ENCODE measurements at places on chromosomes 12 and 14. TPM values are rescaled to one million over a fixed set of nuclear protein-coding genes. Genes with fewer than 3 reads are reported as not detected.

DNA sequence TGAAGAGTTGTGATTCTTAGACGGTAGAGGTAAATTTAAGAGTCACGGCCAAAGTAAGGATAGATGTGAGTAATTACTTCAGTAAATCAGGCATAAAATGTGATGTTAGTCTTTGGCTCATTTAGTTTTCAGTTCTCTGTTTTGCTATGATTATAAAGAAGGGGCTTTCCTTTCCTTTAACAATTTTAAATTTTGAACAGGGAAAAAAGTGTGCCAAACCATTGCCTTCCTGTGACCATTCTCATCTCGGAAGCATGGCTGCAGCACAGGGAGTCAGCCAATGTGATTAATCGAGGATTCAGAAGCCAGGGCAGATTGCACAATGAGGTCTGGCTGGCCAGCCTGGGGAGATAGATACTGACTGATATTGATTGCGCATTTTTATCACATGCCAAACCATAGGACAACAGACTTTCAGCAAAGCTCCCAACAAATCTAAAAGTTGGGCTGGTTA lies 480.2 kb upstream of the PRICKLE1 start:
- DNase-seq, result peak; percentile 54
- no peaks in the 10 kb centered on the region for H3K36me3 ChIP-seq
- no peak overlapping the region for H3K27ac ChIP-seq
- H3K4me1 ChIP-seq, result peaks cover 2% of the 10 kb centered on the region
- H3K4me3 ChIP-seq, result no peak overlapping the region

ANKRD33 gene
- not detected for total RNA-seq

ACOT6 gene
- not detected for total RNA-seq

C1QL4 gene
- not detected for total RNA-seq

DBX2 gene
- total RNA-seq, result 0.27 TPM

GRCh38 chr12:46391630-46392029 lies 19.1 kb upstream of the SLC38A2 start:
- no peak overlapping the region for H3K4me3 ChIP-seq
- DNase-seq, result no peak
- H3K36me3 ChIP-seq, result no peaks in the 10 kb centered on the region
- no peaks in the 10 kb centered on the region for H3K27me3 ChIP-seq
- H3K4me1 ChIP-seq, result peaks cover 2% of the 10 kb centered on the region
- no peak overlapping the region for H3K27ac ChIP-seq

DNA sequence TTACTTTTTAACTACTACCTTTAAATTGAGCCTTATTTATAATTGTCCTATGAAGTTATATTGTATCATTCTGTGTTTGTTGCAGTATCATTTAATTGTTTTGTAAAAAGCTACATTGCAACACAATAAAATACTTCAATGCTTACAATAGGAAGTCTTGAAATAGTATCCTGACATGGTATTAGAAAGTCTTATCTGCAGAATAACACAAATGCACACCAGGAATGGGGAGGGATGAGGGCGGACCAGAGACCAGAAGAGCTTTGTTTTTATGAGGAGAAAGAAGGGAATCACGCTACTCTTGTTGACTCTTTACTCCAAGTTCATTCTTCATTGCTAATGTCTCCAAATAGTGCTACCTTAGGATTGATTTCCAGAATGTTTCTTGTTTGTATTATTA lies 120.2 kb downstream of the MON2 start:
- no peak for DNase-seq
- no peaks in the 10 kb centered on the region for H3K36me3 ChIP-seq
- no peak overlapping the region for H3K4me3 ChIP-seq
- H3K4me1 ChIP-seq, result no peaks in the 10 kb centered on the region

INHBC gene
- not detected for total RNA-seq

GPR68 gene
- 0.84 TPM for total RNA-seq

- no peaks in the 10 kb centered on the region for H3K27me3 ChIP-seq
- DNase-seq, result no peak
- no peaks in the 10 kb centered on the region for H3K4me1 ChIP-seq
- no peak overlapping the region for H3K4me3 ChIP-seq
These were observed 246.4 kb downstream of the RPL10L start for GRCh38 chr14:46404865-46405811.

STXBP6 gene
- total RNA-seq, result 2.8 TPM

DNA sequence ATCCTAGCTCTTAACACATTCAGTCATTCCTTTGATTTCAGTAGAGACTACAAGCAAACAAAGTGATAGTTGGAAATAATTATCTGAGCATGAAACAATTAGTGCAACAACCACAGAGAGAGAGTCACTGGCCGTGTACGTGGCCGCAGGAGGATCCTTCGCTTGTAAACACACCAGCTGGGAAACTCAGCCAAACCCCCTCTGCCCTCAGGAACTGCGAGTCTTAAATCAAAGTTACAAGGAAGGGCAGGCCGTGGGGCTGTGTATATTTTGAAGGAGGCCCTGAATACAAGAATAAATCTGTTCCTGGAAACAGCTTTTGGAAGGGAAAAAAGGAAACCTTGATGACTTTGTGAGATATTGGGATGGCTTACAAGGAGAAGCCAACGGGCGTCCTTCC lies 164.5 kb downstream of the ANO2 start:
- H3K4me3 ChIP-seq, result no peak overlapping the region
- no peak for DNase-seq
- H3K36me3 ChIP-seq, result no peaks in the 10 kb centered on the region

GPRC5D gene
- not detected for total RNA-seq

DNA sequence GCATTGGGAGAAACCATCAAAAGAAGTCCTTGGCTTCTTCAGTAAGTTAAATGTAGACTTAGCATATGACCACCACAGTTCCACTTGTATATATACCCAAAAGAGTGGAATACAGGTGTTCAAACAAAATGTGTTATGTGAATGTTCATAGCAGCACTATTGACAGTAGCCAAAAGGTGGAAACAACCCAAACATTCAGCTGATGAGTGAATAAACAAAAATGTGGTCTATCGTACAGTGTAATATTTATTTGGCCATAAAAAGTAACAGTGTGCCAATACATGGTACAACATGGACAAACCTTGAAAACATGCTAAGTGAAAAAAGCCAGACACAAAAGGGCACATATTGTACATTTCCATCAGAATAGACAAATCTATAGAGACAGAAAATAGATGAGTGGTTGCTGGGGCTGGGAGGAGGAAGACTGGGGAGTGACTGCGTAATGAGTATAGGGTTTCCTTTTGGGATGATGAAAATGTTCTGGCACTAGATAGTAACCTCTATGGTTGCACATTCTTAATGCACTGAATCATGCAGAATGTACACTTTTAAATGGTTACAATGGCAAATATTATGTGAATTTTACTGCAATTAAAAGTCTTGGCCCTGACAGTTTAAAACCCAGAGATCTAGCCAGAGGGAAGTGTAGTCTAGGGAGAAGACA lies 5.5 kb downstream of the ERP29 start:
- H3K27ac ChIP-seq, result no peak overlapping the region
- H3K4me3 ChIP-seq, result no peak overlapping the region
- H3K36me3 ChIP-seq, result no peaks in the 10 kb centered on the region
- H3K4me1 ChIP-seq, result no peaks in the 10 kb centered on the region
- no peaks in the 10 kb centered on the region for H3K27me3 ChIP-seq

- H3K4me1 ChIP-seq, result no peaks in the 10 kb centered on the region
- H3K4me3 ChIP-seq, result no peak overlapping the region
- no peaks in the 10 kb centered on the region for H3K27me3 ChIP-seq
- no peaks in the 10 kb centered on the region for H3K36me3 ChIP-seq
These were observed 40.8 kb downstream of the RPS6KA5 start for GRCh38 chr14:91019673-91020072.

ADAM21 gene
- total RNA-seq, result 0.13 TPM

DNA sequence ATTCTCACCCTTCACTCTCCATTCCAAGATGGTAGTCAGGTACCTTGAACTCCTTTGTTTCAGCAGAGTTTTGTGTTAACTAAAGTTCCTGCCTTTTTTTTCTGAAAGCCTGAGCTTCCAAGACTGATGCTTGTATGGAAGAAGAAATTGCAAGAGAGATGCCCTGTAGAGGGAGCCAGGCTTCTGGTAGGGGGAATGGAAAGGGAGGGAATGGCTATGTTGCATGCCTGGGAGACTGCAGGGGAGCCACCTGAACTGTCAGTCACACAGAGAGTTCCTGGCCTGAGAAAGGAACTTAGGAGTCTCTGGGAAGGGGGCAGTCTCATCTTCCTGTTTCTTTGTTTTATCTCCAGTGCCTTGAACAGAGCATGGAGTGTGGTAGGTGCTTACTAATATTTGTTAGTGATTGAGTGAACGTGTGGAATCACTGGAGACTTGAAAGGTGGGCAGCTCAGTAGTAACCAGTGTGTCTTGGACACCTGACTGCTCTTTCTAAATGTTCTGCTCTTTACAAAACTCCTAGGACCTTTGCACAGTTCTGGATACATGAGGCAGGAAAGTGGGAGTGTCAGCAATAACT lies 132.2 kb downstream of the ANO4 start:
- H3K27ac ChIP-seq, result no peak overlapping the region
- H3K4me1 ChIP-seq, result no peaks in the 10 kb centered on the region
- no peak for DNase-seq
- H3K36me3 ChIP-seq, result no peaks in the 10 kb centered on the region
- no peak overlapping the region for H3K4me3 ChIP-seq

AMDHD1 gene
- total RNA-seq, result 0.51 TPM

CMA1 gene
- 2.8 TPM for total RNA-seq

GRCh38 chr12:13744561-13744960 lies 236.8 kb downstream of the GRIN2B start:
- no peaks in the 10 kb centered on the region for H3K36me3 ChIP-seq
- no peaks in the 10 kb centered on the region for H3K27me3 ChIP-seq

GRCh38 chr12:51955702-51956101 lies 4.2 kb downstream of the ACVR1B start:
- H3K36me3 ChIP-seq, result peaks cover 3% of the 10 kb centered on the region
- no peak for DNase-seq
- H3K4me1 ChIP-seq, result peaks cover 4% of the 10 kb centered on the region
- no peak overlapping the region for H3K4me3 ChIP-seq
- no peak overlapping the region for H3K27ac ChIP-seq

DNA sequence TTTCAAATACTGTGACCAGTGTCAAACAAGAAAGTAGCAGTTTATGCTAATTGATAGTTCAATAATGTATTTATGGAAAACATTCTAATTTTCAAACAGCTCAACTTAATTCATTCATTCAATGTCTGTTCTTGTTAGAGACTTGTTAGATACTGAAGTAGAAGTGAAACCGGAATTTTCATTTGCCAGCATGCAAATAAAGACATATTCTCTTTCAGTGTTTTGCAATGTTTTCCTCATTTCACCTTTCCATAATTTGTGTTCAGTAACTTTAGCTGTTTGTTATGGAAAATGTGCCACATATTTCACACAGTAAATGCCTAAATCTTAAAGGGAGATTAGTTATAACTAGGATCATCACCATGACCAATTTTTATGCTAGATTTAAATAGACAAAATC lies 21.2 kb downstream of the TAS2R50 start:
- H3K36me3 ChIP-seq, result no peaks in the 10 kb centered on the region
- peaks cover 2% of the 10 kb centered on the region for H3K4me1 ChIP-seq
- DNase-seq, result no peak
- H3K27ac ChIP-seq, result no peak overlapping the region

LTB4R gene
- 8.2 TPM for total RNA-seq

KRT8 gene
- 34.5 TPM for total RNA-seq

CPNE6 gene
- 0.99 TPM for total RNA-seq

DNA sequence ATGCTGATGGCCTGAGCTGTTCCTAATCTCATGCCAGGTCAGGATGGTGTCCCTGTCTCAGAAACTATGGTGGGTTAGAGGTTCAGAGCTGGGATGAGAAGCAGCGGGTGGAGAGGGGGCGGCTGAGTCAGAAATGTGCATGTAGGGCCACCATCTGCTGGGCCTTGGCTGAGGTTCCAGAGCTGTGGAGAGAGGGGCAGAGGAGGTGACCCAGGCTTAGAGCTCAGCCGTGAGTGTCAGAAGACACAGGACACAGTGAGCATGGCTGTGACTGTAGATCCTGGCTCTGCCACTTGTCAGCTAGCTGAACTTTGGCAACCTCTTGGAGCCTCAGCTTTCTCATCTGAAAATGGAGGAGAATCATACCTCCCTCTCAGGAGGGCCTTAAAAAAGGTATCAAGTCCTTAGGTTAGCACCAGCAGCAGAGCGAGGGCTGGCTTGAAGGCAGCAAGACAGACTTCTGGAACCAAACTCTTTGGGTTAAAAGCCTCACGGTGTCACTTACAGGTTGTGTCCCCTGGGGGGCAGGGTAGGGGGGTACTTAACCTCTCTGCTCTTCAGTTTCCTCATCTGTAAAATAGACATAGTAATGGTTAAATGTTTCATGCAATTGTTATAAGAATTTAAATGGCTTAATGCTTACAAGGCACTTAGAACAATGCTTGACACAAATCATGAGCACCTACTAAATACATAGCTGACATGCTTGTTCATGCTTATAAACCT lies 34.8 kb downstream of the TMEM229B start:
- H3K27me3 ChIP-seq, result no peaks in the 10 kb centered on the region
- H3K4me3 ChIP-seq, result no peak overlapping the region
- no peak for DNase-seq
- H3K27ac ChIP-seq, result no peak overlapping the region
- no peaks in the 10 kb centered on the region for H3K36me3 ChIP-seq

DNA sequence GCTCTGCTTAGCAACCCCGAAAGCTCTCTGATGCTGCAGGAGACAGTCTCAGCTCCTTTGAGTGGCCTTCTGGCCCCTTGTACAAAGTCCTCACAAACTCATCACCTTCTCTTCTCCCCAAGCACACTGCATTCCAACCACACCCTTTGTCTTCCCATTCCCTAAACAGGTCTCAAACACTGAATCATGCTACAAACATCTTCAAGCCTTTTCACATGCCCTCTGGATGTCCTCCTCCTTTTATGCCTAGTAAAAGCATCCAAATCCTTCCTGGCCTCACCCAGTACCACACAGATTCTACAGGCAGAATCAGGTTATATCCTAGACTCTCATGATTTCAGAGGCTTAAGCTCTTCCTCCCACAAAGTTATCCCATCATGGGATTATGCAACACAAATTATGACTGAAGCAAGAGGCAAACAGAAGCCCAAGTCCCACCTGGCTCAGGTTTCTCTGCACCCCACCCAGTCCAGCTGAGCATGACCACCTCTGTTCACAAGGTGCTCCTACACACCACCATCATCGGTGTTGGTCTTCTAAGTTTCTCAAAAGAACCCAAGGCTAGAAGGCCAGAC lies 61.4 kb upstream of the PCED1B start:
- no peaks in the 10 kb centered on the region for H3K27me3 ChIP-seq
- no peak for DNase-seq
- H3K4me1 ChIP-seq, result no peaks in the 10 kb centered on the region
- no peak overlapping the region for H3K4me3 ChIP-seq
- no peak overlapping the region for H3K27ac ChIP-seq

- H3K4me3 ChIP-seq, result no peak overlapping the region
- no peaks in the 10 kb centered on the region for H3K4me1 ChIP-seq
- no peak for DNase-seq
These were observed 4.8 kb downstream of the ASCL4 start for GRCh38 chr12:107779077-107779831.

- DNase-seq, result no peak
- H3K4me3 ChIP-seq, result no peak overlapping the region
- H3K27ac ChIP-seq, result no peak overlapping the region
- H3K27me3 ChIP-seq, result no peaks in the 10 kb centered on the region
These were observed 30.8 kb downstream of the GPR19 start for GRCh38 chr12:12665194-12665593.

EXD2 gene
- 13.1 TPM for total RNA-seq

Measured in aorta (tissue), 5 donors.